ENCODE measurements at places on chromosomes 16 and 17.

GRCh38 chr17:1206026-1206777, 26.4 kb upstream of the ABR start:
- DNase-seq, result no peak

- DNase-seq, result no peak
Observed at GRCh38 chr17:205817-206216, 24.4 kb upstream of the DOC2B start.

- DNase-seq, result no peak
Observed at GRCh38 chr17:68972119-68972704, 17.0 kb upstream of the ABCA8 start.

- no peak for DNase-seq
Observed at GRCh38 chr16:29820271-29820701, at the start of gene MVP. TSS of gene MVP (plus strand) at chr16:29820462. CDS start at chr16:29830550, 10,088 bp downstream.

Measured in Panc1 (cell line).